Activated naive CD4-positive, alpha-beta T cell (primary cell): ENCODE measurements at places on chromosomes 7 and 10.
A peak's percentile ranks its signal among the peaks of the same experiment; 100 is the strongest.

- DNase-seq, result no peak
These were observed 505.6 kb downstream of the RPS24 start for GRCh38 chr10:78539247-78539766.

GRCh38 chr7:110786328-110786965, 304.5 kb upstream of the LRRN3 start:
- DNase-seq, result no peak

GRCh38 chr10:100340948-100341847, 5.8 kb upstream of the SCD start:
- DNase-seq, result no peak

- peak; percentile 19 for DNase-seq
These were observed 112.2 kb downstream of the CLEC2L start for GRCh38 chr7:139635526-139636302.

DNA sequence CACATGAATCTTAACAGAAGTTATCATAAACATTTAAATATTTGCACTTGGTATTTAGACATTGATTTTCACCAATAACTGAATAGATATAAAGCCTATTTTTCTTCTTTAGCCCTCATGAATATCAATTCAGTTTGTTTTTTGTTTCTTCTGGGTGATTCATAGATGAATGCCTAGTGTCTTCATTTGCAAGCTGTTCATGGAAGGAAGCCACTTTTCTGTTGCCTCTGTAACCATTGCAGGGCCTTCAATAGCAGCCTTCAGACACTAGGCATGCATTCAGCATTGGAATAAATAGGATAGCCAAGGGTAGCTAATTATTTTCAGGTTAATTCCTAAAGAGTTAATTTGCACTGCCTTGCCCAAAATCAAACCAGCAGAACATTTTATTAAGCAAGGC, 375.3 kb downstream of the DPP6 start:
- DNase-seq, result no peak

- no peak for DNase-seq
These were observed 141.8 kb upstream of the CDC14C start for GRCh38 chr7:48782511-48782910.

- DNase-seq, result no peak
These were observed 100.2 kb downstream of the COL13A1 start for GRCh38 chr10:69901628-69902505.

DNA sequence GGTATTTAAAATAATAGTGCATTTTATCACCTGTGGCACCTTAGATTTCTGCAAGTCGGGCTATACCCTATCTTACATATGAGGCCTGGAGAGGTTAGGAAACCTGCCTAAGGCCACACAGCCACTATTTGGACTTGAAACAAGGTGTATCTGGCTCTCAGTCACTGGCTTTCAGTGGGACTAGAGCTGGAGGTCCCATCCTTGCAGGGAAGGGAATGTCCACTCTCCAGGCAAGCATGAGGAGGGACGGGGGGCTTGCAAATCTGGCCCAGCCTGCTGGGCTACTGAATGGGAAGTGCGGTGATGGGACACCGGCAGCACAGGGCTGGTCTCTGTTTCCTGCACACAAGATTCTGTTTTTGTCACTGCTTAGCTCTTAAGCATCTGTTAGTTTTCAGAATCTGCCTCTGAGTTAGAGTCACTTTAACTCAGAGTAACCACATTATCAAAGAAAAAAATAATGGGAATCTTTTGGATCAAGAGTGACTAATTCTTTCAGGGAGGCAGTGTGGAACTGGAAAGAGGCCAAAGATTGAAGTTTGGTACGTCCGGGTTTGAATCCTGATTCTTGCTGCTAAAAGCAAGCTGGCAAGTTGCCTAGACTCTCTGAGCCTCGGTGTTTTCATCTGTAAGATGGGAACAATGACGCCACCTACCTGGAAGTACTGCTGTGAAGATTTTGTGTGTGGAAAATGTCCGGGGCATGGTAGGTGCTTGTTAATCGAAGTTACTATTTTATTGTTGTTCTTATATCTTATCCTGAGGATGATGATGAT, 33.8 kb upstream of the HABP2 start:
- no peak for DNase-seq

DNA sequence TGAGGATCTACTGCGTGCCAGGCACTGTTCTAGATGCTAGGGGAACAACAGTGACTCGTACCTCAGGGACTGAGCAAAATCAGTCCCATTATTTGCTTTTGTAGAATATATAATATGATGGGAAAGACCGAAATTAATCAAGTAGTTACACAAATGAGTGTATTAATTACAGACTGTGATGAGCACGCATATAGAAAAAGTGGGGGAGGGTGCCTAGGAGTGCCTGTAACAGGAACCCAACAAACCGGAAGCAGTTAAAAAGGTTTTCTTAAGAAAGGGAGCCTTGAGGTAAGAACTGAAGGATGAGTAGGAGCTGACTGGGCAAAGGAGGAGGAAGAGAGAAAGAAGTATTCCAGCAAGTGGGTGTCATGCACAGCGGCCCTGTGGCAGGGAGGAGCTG, 28.2 kb upstream of the IL6 start:
- DNase-seq, result no peak

DNA sequence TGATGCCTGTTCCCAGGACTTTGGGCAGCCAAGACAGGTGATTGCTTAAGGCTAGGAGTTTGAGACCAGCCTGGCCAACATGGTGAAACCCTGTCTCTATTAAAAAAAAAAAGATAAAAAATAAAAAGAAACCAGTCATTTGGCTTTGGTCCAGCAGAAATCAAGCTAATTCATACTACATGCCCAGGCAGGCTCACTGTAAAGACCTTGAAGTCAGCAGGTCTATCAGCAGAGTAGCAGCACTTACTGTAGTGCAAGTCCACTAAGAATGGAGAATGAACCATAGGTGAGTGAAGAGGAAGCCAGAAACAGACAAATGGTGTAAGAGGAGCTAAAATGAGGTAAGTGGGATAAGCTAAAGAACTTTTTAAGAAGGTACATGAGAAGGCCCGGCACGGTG, 24.7 kb downstream of the PSPH start:
- DNase-seq, result no peak

- no peak for DNase-seq
These were observed 37.4 kb upstream of the OPALIN start for GRCh38 chr10:96395931-96396877.

DNA sequence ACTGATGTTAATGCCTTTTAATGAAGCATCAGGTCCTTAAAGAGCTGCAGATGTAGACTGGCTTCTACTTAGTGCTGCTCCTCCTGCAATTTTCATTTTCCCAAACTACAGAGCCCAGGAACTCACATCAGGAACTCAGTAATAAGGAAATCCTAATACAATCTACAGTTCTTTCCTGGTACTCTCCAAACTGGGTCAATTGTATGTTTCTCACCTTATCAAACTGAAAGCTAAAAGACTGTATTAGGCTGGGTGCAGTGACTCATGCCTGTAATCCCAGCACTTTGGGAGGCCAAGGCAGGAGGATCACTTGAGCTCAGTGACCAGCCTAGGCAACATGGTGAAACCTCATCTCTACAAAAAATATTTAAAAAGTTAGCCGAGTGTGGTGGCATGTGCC, 54.4 kb upstream of the DNAJB12 start:
- DNase-seq, result no peak

GRCh38 chr10:82477776-82478175, 602.8 kb downstream of the NRG3 start:
- no peak for DNase-seq

GRCh38 chr10:31101123-31101522, 69.5 kb upstream of the ZNF438 start:
- peak; percentile 9 for DNase-seq

GRCh38 chr10:102407425-102408130, 11.0 kb downstream of the PSD start:
- no peak for DNase-seq

- no peak for DNase-seq
These were observed 540.1 kb downstream of the PTPRN2 start for GRCh38 chr7:158047391-158048059.

- DNase-seq, result no peak
These were observed 114.0 kb downstream of the PDGFA start for GRCh38 chr7:405489-406211.

- no peak for DNase-seq
These were observed 92.9 kb downstream of the IPMK start for GRCh38 chr10:58174831-58175230.

DNA sequence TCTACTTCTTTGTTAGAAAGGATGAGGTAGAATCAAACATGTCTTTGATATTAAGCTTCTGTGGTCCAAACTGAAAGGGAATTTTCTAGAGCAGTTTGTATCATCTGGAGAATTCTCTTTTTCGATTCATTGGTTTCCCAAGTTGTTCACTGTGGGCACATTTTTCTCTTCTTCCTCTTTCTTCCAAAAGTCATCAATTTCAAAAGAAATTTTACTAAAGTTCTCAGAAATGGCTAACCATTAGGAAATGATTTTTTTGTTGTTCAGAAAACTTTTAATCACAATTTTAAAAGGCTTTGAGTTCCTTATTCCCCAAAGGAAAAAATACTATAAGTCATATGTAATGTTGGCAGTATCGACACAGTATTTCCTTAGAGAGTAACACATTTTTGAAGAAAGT, 28.3 kb upstream of the CCDC6 start:
- DNase-seq, result no peak

DNA sequence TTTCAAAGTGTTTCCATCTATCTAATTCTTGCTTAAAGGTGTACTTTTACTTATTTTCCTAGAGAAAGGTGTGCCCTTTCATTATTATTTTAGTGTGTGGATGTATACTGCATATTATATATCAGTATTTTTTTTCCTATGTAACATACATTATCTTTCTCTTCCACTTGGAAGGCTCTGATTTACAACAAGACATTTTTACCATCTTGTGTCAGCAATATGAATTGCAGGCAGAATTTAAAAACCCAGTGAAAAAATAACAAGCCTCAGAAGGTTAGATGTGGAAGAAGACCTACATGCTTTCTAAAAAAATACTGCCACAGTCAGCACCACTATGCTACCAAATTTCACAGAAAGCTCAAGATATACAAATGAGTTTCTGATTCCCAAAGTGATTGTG, 327.7 kb upstream of the STEAP1 start:
- no peak for DNase-seq

DNA sequence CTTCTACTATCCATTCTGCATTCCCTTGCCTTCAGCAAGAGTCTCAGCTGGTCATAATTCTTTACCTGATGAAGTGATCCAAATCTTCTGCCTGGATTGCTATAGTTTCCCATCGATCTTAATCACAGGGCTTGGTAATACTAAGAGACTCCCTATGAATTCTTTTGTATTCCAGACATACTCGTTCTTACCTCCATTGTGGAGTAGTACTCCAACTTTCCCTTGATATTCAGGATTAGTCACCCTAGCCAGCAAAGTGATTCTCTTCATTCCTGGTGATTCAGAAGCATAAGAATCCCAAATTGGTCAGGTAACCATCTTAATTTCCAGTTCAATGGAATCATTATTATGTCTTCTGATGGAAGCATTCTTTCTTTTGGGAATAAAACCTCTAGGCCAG, 96.7 kb downstream of the TWIST1 start:
- DNase-seq, result no peak

GRCh38 chr10:117927871-117928270, 118.9 kb downstream of the RAB11FIP2 start:
- DNase-seq, result no peak

- DNase-seq, result no peak
These were observed 97.9 kb downstream of the DNAJB6 start for GRCh38 chr7:157434701-157435100.

DNA sequence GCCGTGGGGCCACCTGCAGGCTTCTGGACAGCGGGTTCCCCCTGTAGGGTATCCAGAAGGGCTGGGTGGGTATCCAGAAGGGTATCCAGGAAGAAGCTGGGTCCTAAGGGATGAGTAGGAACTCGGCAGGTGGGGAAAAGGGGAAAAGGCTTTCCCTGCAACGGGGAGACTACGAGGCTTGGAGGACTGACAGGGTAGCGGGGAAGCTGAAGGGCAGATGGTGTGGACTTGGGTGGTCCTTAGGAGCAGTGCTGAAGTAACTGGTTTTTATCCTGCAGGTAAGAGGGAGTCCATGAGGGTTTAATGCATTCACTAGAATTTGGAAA, 525 bp downstream of the UBE2D4 start:
- DNase-seq, result no peak

GRCh38 chr7:34675749-34676374, 17.8 kb downstream of the NPSR1 start:
- no peak for DNase-seq

DNA sequence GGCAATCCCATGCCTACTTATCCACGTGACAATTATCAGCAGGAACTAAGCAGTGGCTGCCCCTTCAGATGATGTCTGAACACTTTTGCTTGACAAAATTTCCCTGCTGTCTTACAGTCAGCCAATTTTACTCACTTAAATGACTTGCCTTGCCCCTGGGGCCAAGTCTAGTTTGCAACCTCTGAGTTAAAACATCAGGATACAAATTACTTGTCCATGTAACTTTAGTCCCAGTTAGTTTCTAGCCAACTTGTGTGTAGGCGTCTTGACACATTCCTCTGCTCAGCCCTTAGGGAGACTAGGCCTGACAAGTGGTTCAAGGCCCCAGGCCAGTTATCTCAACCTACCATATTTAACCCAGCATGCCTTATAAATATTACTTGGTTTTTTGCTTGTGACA, 11.6 kb upstream of the TYSND1 start:
- DNase-seq, result no peak

DNA sequence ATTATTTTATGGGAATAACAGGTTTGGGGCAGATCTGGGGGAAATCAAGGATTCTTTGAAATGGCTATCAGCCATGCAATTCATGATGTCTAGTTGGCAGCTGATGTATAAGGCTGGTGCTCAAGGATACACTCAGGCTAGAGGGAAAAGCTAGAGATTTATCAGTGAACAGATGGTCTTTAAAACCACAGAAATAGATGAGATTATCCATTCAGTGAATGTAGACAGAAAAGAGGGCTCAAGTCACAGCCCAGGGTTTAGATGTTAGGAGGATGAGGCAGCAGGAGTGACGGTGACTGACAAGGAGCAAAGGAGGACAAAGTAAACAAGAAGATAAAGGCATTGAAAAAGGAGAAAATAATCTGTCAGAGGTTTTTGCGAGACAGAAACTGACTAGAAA, 238.7 kb downstream of the CDK14 start:
- no peak for DNase-seq

DNA sequence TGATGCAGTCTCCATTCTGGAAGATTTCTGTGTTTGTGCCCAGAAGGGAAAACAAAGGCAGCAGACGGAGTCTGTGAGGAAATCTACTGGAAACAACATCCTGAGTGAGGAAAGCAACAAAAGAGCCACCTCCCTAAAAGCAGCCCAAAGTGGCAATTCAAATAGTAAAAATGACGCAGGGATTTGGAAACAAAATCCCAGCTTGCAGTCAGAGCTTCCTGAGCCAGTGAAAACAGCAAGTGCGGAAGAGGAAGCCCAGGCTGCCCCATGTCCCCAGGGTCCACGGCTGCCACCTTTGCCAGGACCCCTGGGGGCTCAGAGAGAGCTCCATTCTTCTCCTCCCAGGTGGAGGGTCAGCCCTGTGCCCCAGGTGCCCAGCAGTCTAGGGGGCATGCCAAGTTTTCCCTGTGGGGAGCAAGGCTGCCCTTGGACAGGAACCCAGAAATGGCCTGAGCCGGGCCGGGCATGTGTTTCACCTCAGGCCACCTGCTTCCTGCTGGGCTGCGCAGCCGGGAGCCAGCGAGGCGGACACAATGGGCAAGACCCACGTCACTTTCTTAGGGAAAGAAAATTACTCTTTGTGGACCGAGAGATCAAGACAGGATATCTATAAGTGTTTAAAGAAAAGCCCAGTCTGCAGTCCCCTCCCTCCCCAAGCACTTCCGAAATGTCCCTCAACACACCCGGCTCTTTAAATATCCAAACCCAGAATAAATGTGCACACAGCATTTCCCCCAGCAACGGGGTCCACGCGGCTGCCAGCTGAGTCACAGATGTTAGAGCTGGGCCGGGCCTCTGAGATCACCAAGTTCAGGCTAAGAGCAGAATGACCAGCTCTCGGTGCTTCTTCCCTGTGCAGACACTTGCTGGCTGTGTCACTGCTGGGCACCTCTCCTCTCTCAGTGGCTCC, 231.1 kb downstream of the ARHGAP12 start:
- DNase-seq, result no peak
